Head of caudate nucleus (tissue), 42 donors: ENCODE measurements at places on chromosomes 1 and 21.

DNA sequence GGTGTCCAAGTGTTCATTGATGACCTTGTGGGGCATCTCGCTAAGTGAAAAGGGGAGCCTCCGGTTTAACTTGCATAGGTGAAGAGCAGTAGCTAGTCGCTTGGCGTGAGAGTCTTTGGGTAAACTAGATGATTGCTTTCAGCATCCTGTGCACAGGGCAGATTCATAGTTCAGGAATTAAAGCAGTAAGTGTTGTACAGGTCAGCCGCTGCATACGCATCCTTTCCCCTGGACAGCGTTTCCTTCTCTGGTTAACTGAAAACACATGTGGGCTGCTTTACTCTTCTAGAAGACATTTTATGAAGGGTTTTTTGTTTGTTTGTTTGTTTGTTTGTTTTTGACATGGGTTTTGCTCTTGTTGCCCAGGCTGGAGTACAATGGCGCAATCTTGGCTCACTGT lies 12.1 kb downstream of the NDUFV3 start:
- no peak for DNase-seq

DNA sequence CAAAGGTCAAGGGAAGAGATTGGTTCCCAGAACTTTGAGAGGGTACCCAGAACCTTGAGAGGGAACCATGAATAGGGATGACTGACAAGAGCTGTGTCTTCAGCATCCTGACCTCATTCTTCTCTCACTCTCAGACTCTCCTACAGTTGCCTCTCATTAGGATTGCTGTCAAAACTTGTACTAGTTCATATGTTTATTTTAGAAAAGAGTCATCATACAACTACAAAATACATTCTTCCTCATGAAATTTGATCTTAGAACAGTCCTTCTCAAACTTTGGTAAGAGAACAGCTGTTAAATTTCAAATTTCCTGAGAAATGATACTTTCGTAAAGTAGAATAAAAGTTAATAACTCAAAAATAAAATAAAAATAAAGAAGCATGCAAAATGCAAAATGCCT lies 161.4 kb upstream of the ZRANB2 start:
- no peak for DNase-seq

DNA sequence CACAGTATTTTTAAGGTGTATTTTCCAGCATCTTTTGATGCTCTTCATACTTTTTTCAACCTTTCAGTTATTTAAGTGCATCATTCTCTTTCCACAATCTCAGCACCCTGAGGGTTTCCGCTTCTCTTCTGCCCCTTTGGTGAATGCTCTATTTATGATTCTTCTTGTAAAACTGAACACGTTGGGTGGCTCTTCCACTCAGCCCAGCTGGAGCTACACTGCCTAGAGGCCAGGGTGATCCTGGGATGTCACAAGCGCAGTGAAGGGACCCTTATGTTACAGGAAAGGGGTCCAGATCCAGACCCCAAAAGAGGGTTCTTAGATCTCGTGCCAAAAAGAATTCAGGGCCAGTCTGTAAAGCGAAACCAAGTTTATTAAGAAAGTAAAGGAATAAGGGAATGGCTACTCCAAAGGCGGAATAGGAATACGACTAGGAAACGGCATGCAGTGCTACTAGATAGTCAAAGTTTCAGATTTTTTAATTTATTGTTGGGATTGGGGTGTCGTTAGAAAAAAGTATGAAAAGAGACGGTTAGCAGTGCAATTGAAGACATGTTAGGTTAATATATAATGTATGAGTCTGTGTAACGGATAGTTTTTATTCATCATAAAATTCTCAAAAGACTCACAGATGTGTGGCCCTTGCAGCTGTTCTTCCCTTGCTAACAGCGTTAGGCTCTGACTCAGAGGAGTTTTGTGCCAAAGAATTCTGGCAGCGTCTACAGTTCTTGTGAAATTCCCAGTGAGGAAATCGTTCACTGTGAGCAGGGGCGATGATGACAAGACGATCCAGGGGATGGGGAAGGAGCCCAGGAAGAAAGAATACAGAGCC lies 14.4 kb upstream of the ERVH48-1 start:
- peak; percentile 83 for DNase-seq

- DNase-seq: no peak
These were observed 82.6 kb downstream of the TOMM20 start for GRCh38 chr1:235045921-235046601.

DNA sequence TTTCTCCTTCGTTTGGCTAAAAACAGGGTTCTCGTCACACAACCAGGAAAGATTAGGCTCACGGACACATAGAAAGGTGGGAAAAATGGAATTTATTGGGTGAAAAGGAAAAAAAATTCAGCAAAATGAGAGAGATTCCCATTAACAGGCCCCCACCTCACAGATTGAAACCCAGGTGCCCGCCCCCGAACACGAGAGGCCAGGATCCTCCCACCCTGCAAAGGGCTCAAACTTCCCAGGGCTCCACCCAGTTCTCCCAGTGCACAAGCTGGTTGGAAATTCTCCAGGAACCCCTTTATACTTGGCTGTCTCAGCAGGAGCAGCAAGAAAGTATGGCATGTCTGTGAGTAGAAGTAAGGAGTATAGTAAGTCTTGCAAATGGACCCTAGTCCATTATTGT lies 499.7 kb downstream of the RWDD3 start:
- DNase-seq: no peak

GRCh38 chr1:34358636-34359035 lies 181.9 kb downstream of the C1orf94 start:
- no peak for DNase-seq

DNA sequence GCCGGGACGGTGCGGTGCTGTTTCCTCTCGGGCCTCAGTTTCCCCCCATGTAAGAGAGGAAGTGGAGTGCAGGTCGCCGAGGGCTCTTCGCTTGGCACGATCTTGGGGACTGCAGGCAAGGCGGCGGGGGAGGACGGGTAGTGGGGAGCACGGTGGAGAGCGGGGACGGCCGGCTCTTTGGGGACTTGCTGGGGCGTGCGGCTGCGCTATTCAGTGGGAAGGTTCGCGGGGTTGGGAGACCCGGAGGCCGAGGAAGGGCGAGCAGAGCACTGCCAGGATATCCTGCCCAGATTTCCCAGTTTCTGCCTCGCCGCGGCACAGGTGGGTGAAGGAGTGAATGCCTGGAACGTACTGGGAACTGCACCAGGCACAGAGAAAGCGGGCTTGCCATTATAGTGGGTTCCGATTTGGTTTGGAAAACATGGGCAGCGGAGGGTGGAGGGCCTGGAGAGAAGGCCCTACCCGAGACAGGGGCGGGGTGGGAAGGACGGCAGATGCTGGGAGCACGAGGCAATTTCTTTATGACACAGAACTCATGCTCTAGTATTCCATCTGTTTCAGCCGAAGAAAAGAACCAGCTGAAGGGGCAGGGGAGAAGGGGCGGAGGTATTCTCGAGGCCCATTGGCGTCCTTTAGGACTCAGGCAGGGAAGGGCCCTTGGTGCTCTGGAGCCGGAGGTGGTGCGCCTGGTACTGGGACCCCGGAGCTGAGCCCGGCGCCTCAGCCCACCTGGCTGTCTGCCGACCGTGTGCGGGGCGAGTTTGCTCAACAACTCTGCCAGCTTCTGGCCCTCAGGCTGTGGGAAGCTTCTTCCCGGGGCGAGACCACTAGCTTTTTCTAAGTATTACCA lies 960 bp downstream of the PCSK9 start:
- DNase-seq: no peak

DNA sequence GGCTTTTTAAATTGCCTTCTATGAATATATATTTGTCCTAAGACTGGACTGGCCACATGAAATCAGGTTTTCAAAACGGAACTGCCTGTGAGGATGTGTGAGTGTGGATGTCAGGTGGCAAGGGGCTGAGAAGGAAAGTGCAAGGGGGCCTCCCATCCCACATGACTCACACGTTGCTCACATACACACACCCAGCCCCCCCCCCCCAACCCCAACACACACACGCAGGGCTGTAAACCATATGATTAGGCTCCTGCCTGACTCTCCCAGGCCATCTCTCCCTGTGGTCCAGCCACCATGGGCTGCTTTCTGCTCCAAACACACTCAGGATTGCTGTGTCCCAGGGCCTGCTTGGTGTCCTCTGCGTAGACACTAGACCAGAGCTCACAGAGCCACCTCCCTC lies 22.4 kb downstream of the DEGS1 start:
- no peak for DNase-seq

- DNase-seq: peak; percentile 29
These were observed 487.9 kb downstream of the NPHP4 start for GRCh38 chr1:5504364-5504740.

GRCh38 chr1:17204546-17205440 lies at the start of gene PADI1:
PADI1 (plus strand) TSS chr1:17205128; CDS start chr1:17205218, 90 bp downstream.
- no peak for DNase-seq

DNA sequence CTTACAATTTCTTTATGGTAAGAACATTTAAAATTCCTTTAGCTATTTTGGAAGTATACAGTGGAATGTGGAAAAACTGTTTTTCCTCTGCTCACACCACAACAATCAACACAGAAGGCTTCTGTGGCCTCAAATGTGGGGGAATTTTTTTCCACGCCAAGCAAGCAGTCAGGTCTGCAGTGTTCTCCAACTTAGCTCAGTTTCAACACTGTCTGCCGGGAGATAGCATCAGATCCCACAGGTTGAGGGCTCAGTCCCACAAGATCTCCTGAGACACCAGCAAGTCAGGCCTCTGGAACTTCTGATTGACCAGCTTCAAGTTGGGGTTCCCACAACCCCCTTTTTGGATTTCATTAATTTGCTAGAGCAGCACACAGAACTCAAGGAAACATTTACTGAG lies 50.3 kb downstream of the PTBP2 start:
- DNase-seq: no peak

- no peak for DNase-seq
These were observed 56.0 kb downstream of the ZMYM4 start for GRCh38 chr1:35324486-35324885.

GRCh38 chr21:44801468-44802395 lies at the start of gene UBE2G2:
UBE2G2 (minus strand) TSS chr21:44801820; CDS start chr21:44801748, 72 bp downstream.
- peak; percentile 88 for DNase-seq

DNA sequence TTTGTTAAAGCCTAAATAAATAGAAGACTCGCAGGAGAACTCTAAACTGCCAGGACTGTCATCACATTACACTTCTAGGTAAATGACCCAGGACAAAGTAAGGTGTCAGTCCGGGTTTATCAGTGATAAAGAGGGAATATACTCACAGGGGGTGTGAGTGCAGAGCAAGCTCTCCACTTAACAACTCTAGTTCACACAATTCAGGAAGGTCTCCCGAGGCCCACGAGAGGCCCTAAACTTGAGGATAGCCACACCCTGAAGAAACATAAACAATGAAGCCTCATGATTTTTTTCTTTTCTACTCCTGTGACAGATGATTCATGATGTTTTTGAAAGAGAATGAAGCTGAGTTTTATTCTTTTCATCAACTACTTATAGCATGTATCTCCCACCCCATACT lies 65.6 kb upstream of the EXO1 start:
- DNase-seq: no peak

DNA sequence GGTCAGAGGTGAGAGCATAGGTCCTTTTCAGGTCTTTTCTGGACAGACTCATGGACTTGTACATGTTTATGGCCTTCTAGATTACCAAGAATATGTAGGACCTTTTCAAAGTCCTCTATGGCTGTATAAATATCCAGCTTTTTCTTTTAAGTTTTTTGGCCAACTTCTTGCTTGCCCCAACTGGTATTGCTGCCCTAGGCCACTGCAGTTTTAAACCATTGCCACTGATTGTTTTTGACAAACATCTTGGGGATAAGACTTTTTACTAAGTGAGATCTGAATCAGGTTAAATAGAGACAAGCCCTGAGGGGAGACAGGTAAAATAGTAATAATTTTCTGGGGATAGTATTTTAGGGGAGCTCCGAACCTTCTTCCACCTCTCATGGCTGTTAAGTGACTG lies 14.8 kb upstream of the DDR2 start:
- DNase-seq: no peak

GRCh38 chr1:159120317-159120716 lies 43.8 kb upstream of the AIM2 start:
- no peak for DNase-seq

DNA sequence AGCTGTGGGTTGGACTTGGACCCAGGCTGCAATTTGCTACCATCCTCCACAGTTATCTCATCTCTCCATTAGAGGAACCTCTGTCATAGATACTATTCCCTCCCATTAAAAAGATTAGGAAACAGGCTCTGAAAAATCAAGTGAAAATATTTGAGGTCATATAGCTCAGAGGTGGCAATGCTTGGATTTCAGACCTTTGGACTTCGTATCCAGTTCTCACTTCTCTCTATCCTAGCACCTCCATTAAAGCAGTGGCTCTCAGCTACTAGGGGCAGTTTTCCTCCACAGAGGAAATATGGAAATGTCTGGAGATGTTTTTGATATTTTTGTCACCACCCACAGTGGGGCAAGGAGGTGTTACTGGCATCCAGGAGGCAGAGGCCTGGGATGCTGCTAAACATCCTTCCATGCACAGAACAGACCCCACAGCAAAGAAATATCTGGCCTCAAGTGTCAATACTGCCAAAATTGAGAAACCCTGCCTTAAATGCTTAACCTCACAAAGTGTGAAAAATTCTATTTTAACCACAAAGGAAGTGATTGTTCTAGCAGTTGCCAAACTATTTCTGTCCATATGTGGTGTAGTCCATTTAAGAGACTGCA lies 54.1 kb downstream of the C8A start:
- DNase-seq: no peak

GRCh38 chr21:43191521-43191920 lies 22.7 kb downstream of the CRYAA start:
- no peak for DNase-seq

GRCh38 chr1:184945029-184945428 lies 29.3 kb downstream of the NIBAN1 start:
- no peak for DNase-seq

DNA sequence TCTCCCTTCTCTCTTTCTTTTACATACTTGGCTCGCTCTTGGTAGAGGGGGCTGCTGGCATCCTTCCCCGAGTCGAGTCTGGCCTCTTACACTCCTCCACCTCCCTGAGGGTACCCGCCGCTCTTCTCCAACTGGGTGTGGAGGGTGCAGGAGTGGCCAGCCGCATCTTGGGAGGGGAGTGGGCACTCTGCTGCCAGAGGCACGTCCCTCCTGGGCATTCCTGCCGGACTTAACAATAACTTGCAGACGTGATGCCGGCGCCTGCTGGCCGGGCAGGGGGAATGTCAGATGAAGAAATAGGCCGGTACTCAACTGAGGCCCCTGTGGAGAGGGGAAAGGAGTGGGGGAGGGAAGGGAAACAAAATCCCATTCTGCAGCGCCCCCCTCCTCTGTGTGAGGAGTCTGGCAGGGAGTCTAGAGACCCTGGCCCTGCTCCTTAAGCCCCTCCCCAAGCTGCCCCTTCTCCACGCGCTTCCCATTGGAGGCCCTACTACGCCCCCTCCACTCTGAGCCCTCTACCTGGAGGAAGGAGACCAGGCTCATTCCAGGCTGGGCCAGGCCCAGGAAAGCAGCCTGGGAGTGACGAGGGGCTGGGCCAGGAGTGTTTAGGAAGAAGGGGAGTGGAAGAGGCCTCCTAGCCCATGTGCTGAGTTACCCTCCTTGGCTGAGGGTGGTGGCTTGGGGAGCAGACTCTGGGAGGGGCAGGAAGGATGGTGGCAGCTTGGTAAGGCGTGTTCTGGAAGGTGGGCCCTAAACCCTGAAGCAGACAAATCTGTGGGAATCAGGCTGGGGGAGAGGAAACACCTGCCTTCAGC lies 1.8 kb downstream of the ATP2B4 start:
- DNase-seq: peak; percentile 47

DNA sequence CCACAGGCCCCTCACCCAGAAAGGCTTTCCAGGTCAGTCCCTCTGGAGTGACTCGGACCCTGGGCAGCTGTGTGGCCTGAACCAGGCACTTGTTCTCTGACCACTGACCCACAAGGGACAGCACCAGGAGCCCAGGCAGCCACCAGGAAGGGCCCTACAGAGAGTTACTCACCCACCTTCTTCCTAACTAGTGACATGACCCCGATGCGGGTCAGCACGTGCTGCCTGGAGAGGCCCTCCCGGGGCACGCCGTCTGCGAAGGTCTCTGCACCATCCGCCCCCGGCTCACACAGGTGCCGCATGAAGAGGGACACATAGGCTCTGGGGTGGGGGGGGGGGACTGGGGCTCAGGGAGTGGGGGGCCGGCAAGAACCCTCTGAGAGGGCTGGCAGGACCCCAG lies 55.8 kb downstream of the CHD5 start:
- no peak for DNase-seq
